ENCODE measurements at places on chromosomes 16 and 17.
A peak's percentile ranks its signal among the peaks of the same experiment; 100 is the strongest.

- no peak for DNase-seq
Measured at GRCh38 chr17:67605256-67605912, 112.4 kb upstream of the NOL11 start.

- no peak for DNase-seq
Measured at GRCh38 chr17:57750895-57751294, 5.8 kb upstream of the CCDC182 start.

DNA sequence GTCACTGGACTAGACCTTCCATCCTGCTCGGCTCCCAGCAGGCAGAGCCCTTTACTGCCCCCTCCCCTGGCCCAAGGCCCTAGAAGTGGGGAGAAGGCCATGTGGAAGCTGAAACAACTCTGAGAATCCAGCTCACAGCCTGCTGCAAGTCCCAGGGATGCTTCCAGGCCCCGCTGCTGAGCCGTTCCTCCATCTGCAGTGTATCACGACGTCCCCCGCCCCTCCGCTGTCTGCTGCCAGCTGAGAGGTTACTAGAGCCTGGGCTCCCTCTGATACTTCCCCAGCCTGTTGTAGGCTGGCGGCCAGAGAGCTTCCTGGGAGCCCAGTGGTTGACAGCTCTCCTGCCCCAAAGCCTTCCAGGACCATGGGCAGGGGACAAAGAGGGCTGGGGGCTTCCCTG is 118.2 kb downstream of the MGAT5B start:
- DNase-seq: no peak

DNA sequence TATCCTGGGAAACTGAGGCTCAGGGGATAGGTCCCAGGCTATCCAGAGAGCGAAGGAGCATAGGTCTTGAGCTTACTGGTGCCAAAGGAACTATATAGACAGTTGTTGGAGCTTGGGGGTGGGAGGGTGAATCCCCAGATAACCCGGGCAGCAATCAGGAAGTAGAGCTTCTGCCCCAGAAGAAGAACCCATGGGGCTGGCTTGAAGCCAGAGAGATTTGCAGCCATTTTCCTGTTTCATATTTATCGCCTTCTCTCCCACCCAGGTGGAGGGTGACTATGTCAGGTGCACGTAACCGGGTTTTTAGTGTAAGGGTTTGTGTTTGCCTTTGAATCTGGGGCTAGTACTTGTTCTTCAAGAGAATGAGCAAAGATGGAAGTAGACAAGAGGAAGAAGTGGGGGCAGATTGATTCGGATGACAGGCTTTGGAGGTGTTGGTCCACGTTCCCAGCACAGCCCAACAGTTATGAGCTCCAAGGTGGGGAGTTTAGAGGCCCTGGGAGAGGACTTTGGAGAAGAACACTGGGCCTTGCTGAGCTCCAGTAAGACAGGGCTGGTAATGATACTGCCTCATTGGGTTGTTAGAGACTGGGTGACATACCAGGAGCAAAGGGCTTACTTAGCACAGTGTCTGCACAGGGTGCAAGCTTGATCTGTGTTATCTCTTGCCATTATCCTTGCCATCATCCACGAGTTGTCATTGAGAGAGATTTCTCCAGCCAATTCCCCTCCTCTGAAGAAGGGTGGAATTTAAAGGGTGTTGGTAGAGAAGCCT is 145.6 kb downstream of the CCDC182 start:
- no peak for DNase-seq

DNA sequence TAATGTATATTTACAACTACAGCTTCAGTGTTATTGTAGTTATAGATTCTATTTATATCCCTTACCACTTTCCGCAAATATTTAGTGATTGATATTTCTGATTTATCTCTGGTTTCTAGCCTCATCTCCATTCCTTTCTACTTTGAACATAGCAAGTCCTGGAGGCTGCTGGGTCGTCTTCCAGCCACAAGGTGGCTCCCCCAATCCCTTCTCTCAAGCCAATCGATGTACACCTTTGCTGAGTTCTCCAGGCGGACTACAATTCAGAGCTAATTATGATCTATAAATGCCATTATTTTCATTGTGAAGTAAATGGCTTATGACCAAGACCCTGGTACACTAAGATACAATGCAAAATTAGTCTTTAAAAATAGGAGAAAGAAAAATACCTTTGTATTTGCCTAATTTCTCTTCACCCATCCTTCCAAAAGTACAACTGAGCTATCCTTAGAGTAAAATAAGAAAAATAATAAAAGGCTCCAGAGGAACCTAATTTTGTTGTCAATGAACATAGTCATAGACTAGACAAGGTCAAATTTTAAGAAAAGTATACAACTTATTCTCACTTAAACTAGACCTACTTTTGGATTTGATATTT is 122.1 kb downstream of the SKAP1 start:
- DNase-seq: peak; percentile 23

GRCh38 chr16:57611181-57611580 is 17.2 kb upstream of the ADGRG1 start:
- DNase-seq: no peak

GRCh38 chr16:27334838-27335237 is 21.1 kb downstream of the IL4R start:
- no peak for DNase-seq

DNA sequence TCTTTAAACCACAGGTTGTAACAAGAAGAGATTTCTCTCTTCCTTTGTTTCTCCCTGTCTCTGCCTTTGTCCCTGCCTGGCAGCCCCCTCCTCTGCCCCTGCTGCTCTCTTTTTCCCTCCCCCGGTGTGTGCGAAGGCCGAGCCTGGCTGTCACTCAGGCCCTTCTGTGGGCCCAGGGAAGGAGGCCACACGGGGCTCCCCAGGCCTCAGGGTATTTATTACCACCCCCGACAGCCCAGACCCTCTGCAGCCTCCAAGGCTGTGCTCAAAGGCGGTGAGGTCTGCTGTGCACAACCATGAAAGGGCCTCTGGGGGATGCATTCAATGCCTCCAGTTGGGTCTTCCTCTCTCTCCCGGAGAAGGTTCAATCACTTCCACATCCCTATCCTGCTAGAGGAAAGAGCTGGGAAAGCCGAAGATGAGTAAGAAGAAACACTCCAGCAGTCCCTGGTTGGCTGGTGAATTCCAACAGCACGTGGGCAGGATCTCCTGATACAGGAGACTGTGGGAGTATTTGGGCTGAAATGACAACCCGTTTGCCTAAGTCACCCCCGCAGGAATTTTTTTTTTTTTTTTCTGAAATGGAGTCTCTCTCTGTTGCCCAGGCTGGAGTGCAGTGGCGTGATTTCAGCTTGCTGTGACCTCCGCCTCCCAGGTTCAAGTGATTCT is 34.2 kb downstream of the ZNF423 start:
- no peak for DNase-seq

- no peak for DNase-seq
Measured at GRCh38 chr16:84085773-84086172, 31.0 kb downstream of the MBTPS1 start.

- peak; percentile 86 for DNase-seq
Measured at GRCh38 chr17:41060052-41060604, at the start of gene KRTAP2-3. TSS of gene KRTAP2-3 (minus strand) at chr17:41060114. CDS start at chr17:41060050, 64 bp downstream.

DNA sequence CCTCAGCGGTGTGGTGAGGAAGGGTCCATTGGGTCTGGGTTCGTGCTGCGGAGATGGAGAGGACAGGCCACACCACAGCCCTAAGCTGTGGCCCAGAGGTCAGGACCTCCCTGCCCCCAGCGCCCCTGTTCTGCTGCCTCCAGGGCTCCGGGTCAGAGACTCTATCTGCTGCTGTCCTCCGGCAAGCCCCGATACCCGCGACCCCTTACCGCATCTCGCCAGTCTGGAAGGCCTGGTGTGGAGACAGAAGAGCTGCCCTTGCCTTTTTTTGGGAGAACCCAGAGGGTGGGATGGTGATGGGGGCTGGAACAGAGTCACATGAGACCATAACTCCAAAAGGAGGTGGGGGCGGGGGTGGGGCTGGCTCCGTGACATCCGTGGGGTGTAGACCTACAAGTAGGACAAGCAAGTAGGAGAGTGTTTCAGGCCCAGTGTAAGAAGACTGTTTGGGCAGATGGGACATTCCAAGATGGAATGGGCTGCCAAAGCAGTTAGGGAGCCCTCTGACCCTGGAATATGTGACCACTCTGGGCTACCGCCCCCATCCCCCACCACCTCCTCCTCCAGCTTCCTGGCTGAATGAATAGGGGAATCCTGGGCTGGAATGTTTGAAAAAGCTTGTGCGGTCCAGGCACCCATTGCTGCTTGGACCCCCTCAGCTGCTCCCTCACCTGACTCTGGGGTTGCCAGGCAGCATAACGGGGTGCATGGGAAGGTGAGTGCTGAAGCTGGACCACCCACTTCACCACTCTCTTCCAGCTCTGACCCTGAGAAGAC is 1.4 kb downstream of the XYLT2 start:
- no peak for DNase-seq

DNA sequence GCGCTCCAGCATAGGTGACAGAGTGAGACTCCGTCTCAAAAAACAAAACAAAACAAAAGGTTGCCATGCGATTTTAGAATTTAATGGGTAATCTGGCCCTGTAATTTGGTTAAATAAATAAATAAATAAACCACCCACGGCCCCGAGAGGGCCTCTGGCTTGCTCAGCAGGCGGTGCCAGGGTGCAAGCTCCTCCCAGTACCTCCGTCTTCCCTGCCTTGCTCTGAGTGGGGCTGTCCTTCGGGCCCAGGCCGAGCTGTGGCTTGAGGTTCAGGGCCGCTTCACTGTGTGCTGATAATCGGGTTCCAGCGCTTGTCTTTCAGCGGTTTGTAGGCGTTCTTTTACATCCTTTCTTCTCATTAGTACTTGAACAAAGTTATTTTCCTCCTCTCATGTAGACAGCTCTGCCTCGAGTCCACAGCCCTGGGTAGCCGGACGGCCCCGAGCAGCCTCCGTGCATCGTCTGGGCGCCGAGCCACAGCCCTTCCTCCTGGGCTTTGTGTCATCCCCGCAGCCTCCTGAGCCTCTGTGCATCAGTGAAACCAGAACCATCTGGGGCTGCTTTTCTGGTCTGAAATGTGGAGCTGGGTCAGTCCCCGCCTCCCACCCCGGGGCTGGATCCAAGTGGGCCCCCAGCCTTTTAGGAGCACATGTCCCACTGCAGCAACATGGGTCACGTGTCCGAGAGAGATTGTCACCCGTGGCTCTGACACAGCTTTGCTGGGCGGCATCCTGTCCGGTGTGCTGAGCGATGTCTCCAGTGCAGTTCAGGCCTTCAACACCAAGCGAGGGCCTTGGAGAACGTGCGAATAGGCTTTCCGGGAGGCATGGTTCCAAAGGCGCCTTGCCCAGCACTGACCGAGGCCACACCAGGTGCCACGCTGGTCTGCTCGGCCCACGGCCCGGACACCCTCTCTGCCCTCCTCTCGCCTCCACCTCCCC is 157.4 kb upstream of the CHMP6 start:
- peak; percentile 53 for DNase-seq

DNA sequence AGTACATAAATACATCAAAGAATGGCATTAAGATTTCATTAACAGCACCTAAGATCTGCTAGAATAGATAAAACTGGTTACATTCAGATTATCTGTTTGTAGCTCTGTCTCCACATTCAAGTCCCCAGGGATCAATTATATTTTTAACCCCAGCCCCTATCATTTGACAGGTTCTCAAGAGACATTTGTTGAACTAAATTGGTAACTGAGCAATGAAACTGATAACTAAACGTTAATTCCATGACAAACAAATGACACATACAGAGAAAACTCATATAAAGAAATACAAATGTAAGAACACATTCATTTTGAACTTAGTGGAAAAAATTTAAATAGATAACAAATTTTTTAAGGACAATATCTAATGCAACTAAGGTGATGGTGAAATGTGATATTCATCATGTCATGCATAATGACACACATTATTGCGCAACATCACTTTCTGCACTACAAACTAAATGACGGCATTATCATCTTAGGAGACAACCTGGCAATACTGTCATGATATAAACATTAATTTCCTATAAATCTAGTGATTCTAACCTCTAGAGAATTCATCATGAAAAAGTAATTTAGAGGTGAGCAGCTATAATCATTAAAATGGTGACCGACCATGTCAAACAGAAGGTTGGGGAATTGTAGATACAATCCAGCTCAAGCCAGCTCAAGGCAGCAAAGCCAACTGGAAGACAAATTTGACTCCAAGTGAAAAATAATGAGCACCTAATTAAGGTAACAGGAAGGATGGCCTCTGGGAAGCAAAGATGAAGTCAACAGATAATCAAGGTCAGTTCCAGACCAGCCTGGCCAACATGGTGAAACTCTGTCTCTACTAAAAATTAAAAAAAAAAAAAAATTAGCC is 9.5 kb downstream of the ARHGAP17 start:
- no peak for DNase-seq

GRCh38 chr16:67641779-67642708 is 2.9 kb upstream of the CARMIL2 start:
- DNase-seq: no peak

- no peak for DNase-seq
Measured at GRCh38 chr16:80996688-80997138, 10.0 kb downstream of the CMC2 start.

DNA sequence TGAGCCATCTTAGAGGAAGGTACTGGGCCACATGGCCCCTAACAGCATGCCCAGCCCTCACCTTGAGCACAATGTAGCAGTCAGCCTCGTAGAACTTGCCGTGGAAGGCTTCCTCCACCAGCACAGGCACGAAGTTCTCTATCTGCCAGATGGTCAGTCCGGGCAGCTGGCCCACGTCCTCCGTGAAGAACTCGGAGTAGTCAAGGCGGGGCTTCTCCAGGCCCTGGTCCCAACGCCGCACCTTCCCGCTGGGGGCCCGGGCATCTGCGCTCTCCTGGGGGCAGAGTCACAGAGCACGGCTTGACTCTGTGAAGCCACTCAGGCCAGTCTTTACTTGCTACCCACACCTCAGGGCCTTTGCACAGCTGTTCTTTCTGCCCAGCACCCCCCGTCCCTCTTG is 7.3 kb downstream of the FLII start:
- no peak for DNase-seq

DNA sequence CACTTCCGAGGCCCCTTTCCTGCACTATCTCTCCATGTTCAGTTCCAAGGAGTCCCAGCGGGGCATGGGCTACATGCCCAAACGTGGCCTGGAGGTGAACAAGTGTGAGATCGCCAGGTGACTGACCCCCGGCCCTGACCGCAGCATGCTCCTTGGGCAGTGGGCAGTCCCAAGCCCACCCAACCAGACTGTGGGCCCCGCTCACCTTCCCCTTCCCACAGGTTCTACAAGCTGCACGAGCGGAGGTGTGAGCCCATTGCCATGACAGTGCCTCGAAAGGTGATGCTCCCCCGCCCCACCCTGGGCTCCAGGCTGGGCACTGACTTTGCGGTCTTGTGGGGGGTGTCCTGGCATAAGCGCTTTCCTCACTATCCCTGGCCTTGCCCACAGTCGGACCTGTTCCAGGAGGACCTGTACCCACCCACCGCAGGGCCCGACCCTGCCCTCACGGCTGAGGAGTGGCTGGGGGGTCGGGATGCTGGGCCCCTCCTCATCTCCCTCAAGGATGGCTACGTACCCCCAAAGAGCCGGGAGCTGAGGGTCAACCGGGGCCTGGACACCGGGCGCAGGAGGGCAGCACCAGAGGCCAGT is 4.7 kb downstream of the CORO1A start:
- DNase-seq: no peak
